ENCODE measurements at places on chromosomes 11 and 22.

DNA sequence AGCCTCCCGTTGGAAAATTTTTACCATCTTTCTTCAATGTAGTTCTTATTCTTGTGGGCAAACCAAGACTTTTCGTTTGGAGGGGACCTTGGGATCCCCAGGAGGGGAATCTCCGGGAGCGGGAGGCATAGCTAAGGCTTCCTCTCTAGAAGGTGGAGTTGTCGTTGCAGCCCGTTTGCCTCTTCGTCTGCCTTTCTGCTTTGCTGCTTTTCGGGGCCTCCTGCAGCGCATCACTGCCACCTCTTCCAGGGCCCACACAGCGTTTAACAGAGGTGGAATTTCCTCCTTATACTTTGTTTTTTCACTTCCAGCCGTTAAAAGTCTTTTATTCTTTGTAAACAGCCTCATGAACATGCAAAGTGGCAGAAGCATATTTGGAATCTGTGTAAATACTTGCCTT lies 3.5 kb upstream of the IFITM3 start:
- no peak for DNase-seq

DNA sequence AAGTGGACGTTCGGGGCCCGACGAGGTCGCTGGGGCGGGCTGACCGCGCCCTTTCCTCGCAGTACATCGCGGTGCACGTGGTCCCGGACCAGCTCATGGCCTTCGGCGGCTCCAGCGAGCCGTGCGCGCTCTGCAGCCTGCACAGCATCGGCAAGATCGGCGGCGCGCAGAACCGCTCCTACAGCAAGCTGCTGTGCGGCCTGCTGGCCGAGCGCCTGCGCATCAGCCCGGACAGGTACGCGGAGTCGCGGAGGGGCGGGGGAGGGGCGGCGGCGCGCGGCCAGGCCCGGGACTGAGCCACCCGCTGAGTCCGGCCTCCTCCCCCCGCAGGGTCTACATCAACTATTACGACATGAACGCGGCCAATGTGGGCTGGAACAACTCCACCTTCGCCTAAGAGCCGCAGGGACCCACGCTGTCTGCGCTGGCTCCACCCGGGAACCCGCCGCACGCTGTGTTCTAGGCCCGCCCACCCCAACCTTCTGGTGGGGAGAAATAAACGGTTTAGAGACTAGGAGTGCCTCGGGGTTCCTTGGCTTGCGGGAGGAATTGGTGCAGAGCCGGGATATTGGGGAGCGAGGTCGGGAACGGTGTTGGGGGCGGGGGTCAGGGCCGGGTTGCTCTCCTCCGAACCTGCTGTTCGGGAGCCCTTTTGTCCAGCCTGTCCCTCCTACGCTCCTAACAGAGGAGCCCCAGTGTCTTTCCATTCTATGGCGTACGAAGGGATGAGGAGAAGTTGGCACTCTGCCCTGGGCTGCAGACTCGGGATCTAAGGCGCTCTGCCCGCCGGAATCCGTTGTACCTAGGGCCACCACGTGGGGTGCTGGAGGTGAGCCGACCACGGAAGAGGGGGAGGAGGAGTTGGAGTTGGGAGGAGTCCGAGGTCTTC lies 771 bp downstream of the MIF start:
- peak; percentile 79 for DNase-seq

DNA sequence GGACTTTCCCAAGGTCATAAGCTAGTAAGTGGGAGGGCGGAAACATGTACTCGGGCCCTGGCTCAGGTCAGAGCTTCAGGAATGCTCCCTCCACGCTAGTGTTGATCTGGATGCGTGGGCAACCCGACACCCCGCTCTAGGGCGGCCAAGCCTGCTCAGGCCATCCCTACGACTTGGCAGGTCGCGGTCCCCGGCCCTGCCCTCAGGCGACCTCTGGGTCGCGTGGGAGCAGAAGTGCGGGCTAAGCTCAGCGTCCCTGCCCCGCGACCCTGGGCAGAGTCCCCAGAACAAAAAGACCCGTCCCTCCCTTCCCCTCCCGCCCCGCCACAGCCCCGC lies 781 bp upstream of the TEF start:
- DNase-seq = peak; percentile 57

- DNase-seq = no peak
Measured at GRCh38 chr11:125290263-125290662, 125.7 kb downstream of the PKNOX2 start.

DNA sequence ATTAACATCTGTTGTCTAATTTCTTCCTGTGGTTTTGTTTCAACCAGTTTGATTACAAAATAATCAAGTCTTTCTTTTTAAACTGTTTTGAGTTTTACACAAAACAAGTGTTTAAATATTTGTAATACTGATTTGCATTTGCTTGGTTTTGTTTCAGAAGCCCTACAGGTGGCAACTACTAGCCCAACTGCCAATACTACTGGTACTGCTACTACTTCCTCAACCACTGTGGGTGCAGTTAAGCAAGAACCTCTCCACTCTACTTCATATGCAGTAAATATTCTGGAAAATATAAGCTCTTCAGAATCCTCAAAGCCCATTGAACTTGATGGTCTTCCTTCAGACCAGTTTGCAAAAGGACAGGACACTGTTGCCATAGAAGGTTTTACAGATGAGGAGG lies 61.1 kb downstream of the QSER1 start:
- no peak for DNase-seq

DNA sequence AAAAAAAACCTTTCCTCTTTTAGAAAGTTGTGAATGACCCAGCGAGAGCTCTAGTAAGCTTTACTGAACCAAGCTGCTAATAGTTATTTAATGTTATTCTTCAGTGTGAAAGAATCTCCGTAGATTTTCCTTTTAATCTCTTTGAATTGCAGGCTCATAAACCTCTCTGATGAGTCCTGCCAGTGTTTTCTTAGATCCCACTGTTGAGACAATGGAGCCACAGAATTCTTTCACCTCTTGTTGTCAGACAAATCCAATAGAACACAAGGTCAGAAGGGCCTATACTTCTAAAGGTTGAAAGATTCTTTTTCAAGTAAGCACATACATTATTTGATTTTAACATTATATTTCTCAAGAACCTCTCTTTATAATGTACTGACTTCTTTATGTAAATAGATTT lies 52.2 kb downstream of the DNAJC24 start:
- DNase-seq = no peak

DNA sequence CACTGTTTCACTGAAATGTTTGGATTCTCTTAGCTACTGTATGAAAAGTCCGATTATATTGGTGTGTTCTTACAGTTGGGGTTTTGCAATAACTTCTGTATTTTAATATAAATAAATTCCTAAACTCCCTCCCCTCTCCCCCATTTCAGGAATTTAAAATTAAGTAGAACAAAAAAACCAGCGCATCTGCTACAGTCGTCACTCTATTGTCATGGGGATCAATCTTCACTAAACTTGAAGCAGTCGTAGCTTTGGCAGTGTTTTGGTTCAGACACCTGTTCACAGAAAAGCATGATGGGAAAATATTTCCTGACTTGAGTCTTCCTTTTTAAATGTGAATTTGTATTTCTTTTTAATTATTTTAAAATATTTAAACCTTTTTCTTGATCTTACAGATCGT lies 9.4 kb downstream of the PIWIL3 start:
- no peak for DNase-seq

DNA sequence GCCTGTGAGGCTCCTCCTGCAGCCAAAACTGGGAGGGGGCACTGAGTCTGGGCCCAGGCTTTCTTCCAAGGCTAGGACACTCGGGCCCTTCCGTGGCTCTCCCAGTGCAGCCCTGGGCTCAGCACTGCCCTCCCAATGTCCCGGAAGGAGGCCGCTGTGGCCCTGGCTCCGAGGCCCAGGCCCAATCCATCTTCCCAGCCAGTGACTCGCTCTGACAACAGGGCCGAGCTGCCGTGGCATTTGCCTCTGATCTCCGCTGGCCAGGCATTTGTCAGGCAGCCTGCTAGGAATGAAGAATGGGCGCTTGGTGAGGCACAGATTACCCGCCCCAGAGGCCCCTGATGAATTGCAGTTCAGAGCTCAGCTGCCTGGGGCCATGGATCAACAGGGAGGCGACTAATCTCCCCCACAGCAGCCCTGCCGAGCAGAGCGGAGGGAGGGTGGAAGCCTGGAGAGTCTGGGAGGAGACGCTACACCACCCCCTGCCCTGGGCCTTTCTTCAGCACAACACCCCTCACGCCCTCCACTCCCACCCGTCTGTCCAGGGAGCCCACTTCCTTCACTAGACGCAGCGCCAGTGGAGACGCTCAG lies 8.3 kb downstream of the FXYD2 start:
- DNase-seq = peak; percentile 69

GRCh38 chr22:31867386-31868153 lies 76.8 kb upstream of the YWHAH start:
- DNase-seq = peak; percentile 46

DNA sequence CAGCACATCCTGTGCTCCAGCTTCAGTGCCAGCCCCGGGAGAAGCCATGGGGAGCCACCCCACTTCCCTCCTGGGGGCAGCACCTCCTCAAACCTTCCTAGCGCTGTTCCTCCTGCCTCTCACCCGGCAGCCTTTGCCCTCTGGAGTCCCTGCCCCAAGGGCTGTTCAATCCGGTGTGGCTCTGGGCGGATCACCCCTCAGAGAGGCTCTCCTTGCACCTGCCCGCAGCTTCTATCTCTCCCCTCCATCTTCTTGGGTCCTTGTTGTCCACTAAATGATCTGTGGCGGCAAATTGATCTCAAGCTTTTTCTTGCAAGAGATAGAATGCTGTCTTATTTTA lies 18.1 kb upstream of the CDKN1C start:
- no peak for DNase-seq

DNA sequence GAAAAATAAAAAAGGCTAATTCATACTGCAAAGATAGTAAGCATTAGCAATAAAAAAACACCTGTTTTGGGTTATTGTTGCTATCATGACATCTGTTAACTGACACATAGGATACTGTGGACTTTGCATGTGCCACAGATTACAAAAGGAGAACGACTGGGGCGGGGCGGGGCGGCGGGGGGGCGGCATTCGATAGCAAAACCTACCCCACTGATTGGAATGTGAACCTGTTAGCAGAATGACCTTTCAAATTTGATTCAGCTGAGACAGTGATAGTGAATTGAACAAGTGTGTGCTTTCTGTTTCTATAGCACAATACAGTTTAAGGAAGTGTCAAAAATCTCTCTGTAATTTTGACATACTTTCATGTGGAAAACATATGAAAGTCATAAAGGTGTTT lies 14.9 kb downstream of the MMP20 start:
- DNase-seq = no peak

- peak; percentile 37 for DNase-seq
Measured at GRCh38 chr11:114399490-114400215, 658 bp downstream of the C11orf71 start.

GRCh38 chr22:30190574-30190973 lies 56.0 kb downstream of the LIF start:
- DNase-seq = no peak

GRCh38 chr11:63621071-63621470 lies 6.8 kb upstream of the PLAAT3 start:
- no peak for DNase-seq

- DNase-seq = no peak
Measured at GRCh38 chr22:27004434-27004833, 347.0 kb downstream of the MIAT start.

- DNase-seq = no peak
Measured at GRCh38 chr22:41229730-41230400, 10.9 kb downstream of the CHADL start.

- DNase-seq = no peak
Measured at GRCh38 chr11:117735350-117735977, 61.6 kb downstream of the DSCAML1 start.

- DNase-seq = no peak
Measured at GRCh38 chr22:30948930-30949342, 19.6 kb downstream of the MORC2 start.

DNA sequence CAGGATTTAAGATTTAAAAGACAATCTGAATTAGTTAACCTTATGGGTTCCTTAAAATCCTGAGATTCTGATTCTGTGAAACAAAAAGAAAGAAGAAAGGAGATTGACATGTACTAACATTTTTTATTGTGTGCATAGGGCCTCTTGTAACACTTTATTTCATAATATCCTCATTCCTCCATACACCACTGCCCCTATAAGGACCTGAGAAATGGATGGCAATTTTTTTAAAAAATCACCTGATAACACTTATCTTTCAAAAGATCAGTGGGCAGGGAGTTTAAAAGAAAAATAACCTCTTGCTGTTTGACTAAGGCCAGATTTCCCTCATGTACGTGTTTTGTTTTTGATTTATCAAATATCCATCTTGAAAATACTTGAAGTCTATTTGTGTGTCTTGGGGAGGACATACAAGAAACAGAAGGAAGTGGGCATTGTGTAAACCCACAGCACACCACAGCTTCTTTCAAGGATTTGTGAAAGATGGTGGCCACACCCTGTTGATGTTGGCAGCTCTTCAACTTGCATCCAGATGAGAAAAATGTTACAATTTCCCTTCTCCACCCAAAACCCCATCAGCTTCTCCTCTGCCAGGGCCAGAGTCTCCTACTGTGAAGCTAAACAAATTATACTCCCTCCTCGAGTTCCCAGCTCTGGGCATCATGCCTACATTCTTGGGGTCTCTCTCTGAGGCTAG lies 35.0 kb upstream of the MPEG1 start:
- DNase-seq = peak; percentile 62

- DNase-seq = no peak
Measured at GRCh38 chr11:9700105-9700801, 36.4 kb downstream of the SWAP70 start.

- no peak for DNase-seq
Measured at GRCh38 chr11:118008271-118008911, 22.2 kb downstream of the IL10RA start.

GRCh38 chr11:19437760-19438159 lies 197.0 kb upstream of the E2F8 start:
- DNase-seq = peak; percentile 95

DNA sequence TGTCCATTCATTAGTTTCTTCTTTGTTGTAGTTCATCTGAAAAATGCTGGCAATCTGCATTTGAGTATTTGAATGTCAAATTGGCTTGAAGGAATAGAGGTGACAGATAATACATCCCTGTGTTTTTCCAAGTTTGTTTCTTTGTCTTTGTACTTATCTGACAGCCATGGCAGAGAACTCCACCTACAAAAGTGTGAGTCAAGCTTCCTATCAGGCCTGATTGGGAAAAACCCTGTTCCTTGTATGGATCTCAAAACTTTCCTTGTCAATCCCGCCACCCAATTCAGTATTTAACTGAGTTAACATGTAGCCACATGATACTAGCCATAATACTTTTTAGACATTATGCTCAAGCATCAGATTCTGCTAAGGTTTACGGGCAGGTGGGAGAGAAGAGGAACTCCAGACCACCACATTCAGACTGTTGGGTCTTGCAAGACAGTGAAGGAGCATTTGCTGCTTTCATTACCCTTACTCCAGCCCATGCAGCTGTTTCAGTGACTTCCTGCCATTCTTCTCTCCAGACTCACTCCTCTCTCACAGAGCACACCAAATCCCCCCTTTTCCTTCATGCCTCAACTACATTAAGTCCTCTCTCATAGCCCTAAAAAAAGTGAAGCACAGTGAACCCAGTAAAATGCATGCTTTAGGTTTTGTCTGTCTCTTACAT lies 65.9 kb downstream of the BLID start:
- DNase-seq = no peak

- DNase-seq = peak; percentile 72
Measured at GRCh38 chr11:108947654-108948570, 283.0 kb downstream of the DDX10 start.

- DNase-seq = peak; percentile 25
Measured at GRCh38 chr11:47566149-47566698, 825 bp downstream of the PTPMT1 start.

Measured in PC-3 (cell line).